Myocyte (in vitro differentiated cells): ENCODE measurements at places on chromosomes 4 and X.

- peak; percentile 64 for DNase-seq
These were observed 69.4 kb downstream of the PDS5A start for GRCh38 chr4:39908284-39908683.

DNA sequence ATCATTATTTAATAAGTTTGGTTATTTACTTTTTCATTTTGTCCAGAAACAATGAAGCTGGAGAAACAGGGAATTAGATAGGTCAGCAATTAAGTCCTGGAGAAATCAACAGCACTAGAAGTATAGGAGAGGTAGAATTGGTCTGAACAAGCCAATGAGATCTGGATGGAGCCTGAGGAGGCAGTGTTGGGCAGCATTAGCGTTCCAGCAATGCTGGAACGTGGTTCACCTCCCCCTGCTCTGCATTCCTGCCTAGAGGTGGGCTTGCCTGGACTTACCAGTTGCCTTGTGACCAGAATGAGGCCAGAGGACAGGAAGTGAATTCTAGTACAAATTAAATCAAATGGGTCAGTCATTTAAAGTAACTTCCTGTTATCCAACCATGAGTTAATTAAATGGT is 4.6 kb downstream of the RASSF6 start:
- DNase-seq, result no peak

DNA sequence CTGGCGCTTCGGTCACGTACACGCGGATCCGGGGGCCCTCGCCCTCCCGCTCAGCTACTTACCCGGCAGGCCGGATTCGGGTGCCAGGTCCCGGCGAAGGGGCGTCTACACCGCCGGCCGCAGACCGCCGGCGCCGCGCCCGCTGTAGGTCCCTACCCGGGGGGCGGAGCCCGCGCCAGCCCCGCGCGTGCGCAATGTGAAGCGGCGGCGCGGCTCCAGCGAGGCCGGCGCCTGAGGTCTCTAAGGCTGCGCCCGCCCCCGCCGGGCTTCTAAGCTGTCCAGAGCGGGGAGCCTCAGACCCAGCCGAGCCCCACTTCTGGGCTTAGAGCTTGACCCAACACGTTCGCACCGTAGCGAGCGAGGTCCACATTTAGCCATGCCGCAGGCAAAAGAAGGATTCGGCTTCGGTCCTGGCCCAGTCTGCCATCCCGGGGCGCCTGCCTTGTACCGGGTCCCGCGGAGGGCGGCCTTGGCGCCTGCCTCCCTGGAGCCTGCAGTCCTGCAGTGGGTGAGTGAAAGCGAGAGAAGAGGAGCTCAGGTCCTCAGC is at the start of gene ZNF518B:
Gene ZNF518B (minus strand): TSS at position 172 of the 547 bp plus-strand sequence. CDS start 11,098 bp downstream, outside the sequence.
- DNase-seq, result peak; percentile 31

- DNase-seq, result no peak
These were observed 22.8 kb upstream of the SPON2 start for GRCh38 chr4:1195109-1195671.
